ENCODE measurements at places on chromosomes 3 and 15.

DNA sequence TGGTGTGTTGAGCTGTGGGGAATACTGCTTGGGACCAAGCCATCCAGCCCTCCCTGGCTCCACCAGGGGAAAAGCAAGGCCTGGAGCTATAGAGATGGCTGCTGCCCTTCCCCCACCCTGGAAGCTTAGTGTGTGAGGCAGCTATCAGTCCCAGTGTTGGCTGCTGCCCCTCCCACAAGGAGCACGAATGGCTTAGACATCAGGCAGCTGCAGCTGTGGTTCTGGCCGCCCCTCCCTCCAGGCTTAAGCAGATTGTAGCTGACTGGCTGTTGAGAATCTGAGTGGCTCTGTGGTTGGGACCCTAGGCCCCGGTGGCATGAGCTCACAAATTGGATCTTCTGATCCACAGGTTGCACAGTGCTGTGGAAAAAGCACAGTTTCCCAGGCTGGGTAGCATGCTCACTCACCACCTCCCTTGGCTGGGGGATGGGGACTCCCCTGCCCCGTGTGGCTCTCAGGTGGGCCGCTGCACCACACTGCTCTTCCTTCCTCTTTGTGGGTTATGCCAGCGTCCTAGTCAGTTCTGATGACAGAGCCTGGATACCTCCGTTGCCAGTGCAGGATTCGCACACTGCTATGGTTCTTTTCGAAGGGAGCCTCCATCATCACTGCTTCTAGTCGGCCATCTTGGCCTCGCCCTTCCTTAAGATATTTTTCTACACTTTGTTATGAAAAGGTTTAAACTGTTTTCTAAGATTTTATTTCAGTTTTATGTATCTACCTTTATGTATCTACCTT is 21.2 kb upstream of the SUCNR1 start:
- DNase-seq: no peak

- no peak for DNase-seq
Observed at GRCh38 chr3:56795097-56795828, 6.5 kb downstream of the ARHGEF3 start.

- DNase-seq: no peak
Observed at GRCh38 chr15:63109920-63110319, 11.7 kb upstream of the LACTB start.

- DNase-seq: no peak
Observed at GRCh38 chr15:75107908-75108838, 84.8 kb downstream of the PPCDC start.

DNA sequence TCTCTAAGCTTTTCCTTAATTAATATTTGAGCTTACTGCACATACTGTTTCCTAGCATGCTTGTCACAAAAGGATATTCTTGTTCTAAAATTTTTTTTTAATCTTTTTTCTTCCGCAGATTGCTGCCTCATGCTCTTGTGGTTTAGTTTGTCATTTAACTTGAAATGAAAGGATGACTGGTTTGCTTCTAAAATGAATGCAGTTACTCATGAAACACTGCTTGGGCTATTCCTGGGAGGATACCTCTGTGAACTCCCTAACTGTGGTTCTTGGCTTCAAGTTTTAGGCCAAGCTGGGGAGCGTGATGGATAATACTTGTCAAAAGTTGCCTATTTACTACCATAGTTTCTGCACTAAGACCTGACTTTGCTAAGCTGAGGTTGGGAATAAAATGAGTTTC is 64.0 kb downstream of the USP13 start:
- DNase-seq: no peak

- DNase-seq: no peak
Observed at GRCh38 chr3:141452045-141452444, 34.8 kb upstream of the RASA2 start.

DNA sequence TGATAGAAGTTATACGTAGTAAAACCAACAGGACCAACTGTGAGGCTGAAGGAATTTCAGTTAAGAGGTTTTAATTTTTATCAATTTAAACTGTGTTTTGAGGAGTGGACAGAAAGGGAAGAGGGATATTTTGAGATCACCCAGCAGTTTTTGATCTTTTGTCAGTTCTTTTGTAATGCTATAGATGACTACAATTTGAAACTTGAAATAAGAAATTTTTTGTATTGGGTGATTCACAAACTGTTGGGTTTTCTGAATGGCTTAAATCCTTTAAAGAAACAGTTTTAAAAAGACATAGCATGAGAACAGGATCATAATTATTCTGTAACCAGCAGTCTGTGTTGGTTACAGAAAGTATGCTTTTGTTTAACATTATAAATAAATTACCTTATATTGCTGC is 67.4 kb downstream of the TCF12 start:
- DNase-seq: no peak

DNA sequence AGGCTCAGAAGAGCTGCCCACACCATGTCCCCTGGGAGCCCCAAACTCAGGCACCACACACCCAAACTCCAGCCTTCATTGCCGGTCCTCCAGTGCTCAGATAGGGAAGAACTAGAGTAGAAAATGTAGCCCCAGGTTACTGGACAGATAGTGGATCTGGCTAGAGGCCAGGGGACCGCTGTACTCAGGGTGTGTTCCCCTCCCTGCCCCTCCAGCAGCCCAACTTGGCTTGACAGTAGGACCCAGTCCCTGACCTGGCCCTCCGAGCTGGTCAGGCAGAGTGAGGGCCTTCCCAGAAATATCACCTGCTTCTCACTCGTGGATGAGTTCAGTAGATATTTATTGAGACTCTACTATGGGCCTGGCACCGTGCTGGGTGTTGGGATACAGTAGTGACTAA is 100.0 kb downstream of the CORO2B start:
- DNase-seq: no peak

DNA sequence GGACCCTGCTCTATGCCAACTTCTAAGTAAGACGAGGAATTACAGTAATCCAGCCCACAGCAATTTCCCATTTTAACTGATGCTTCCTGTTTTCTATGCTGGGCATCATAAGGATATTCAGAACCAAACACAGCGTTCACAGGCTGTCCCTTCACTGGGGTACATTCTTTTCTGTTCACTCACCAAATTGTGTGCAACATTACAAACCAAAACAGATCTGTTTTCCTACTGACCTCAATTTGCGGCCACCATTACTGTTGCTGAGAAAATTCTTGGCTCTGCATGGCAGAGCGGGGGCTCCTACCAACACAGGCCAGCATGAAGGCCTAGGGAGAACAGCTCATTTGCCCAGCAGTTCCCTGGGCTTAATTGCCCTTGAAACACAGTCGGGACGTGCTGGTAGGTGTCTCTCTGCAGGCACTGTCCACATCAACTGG is 76.5 kb downstream of the MYO1E start:
- no peak for DNase-seq

DNA sequence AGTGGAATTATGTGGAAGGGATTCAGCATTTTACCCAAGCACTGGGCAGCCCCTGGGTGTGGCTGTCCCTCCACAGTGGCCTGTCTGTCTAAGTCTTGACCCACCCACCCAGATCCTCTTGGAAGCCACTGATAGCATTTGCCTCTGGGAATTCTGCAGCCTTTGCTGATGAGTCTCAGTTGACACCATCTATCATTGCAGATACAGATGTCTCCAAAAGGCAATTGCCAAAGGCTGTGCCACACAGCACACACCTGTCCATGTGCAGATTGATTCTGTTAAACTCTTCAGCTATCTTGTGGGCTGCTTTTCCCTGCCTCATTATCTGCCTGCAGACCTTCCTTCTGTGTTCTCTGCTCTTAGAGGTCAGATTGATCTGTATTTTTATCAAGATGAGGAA is 18.1 kb downstream of the CX3CR1 start:
- no peak for DNase-seq

GRCh38 chr3:141798448-141798845 is 35.2 kb downstream of the GRK7 start:
- no peak for DNase-seq
